ENCODE measurements at places on chromosomes 11 and 22.

- DNase-seq: no peak
These were observed 35.8 kb upstream of the RIC3 start for GRCh38 chr11:8204596-8204995.

- no peak for DNase-seq
These were observed 3.7 kb downstream of the TMEM123 start for GRCh38 chr11:102448869-102449224.

DNA sequence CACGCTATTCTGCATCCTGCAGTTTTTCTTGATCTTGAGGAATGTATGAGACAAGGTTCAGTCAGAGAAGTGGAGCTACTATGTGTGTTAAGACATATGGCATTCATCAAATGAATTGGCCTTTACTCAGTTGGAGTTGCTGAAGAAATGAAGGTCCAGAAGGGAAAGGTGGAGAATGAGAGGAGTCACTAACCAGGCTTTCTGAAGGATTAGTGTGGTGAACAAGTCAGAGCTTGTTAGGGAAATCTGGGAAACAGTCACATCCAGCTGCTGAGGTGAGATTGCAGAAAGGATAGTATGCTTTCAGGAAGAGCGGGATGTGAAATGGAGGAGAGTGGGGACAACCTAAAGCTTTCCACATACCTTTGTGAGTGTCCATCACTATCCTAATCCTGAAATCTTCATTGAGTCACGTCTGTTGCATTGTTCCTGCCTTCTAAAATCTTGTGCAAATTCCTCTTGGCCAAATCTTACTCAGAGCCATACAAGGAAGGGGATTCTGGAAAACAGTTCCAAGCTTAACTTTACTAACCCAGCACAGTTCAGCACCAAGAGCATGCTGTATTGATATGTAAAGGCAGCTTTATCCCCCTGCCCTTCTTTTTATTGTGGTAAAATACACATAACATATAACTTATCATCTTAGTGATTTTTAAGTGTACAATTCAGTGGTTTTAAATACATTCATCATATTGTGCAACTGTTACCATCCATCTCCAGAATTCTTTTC is 11.4 kb upstream of the PITPNB start:
- DNase-seq: no peak

GRCh38 chr11:119029340-119030028 is 1.2 kb downstream of the SLC37A4 start:
- no peak for DNase-seq

DNA sequence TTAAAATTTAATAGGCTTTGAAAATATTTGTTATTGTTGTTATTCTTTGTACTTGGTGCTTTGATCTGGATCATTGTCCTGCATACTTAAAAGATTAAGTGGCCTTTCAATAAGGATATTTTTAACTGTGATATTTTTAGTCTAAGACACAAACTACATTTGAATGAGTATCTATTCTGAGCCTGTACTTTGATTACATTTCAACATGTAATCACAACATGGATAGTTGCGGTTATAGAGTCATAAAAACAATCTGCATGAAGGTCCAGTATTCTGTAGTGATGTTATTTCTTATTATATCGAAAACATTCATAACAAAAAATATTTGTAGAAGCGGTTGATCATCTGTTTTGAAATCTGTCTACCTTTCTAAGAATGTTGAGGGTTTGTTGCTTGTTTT is 58.6 kb downstream of the HIPK3 start:
- no peak for DNase-seq

- no peak for DNase-seq
These were observed 2.4 kb downstream of the FUT4 start for GRCh38 chr11:94546162-94546470.

GRCh38 chr11:93622043-93622442 is 39.4 kb upstream of the CEP295 start:
- no peak for DNase-seq

GRCh38 chr11:8017071-8017470 is 29.9 kb downstream of the EIF3F start:
- DNase-seq: no peak

- DNase-seq: no peak
These were observed 101.0 kb upstream of the PARVA start for GRCh38 chr11:12276356-12276755.

DNA sequence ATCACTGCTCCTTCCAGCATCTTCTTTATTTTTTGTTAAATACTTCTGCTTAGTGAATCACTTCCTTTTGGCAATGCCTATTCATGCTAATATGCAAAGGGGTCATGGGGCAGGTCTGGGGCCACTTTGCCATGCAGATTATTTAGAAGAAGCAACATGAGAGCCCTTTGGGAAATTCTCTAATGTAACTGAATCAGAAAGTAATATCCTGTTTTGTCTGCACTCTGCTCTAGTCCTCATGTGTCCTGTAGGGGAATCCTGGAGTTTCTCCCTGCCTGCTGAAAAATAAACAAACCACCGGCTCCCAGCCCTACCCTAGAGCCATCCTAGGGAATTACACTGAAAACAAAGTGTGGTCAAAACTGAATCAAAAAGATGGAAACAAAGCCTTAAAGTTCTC is 176.5 kb upstream of the POU2AF2 start:
- no peak for DNase-seq

- DNase-seq: peak; percentile 29
These were observed 26.3 kb upstream of the ALDH3B2 start for GRCh38 chr11:67700548-67701262.

- DNase-seq: peak; percentile 61
These were observed 451 bp upstream of the HDHD5 start for GRCh38 chr22:17159504-17159951.

DNA sequence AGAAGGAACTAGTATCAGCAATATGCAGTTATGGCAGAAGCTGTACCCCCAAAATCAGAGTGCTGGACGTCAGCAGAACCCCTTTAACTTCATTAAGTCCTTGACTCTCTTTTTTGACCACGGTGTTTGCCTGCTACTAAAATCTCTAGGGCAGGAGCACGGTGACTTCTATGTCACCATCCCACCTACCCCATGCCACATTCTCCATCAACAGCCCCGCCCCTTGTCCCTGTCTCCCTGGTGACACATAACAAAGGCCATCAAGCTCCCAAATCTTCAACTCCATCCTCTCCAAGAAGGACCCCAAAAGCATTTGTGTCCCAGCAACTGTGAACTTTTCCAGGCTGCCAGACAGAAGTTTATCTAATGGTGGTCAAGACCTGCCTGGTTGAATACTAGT is 894 bp downstream of the ADA2 start:
- no peak for DNase-seq

DNA sequence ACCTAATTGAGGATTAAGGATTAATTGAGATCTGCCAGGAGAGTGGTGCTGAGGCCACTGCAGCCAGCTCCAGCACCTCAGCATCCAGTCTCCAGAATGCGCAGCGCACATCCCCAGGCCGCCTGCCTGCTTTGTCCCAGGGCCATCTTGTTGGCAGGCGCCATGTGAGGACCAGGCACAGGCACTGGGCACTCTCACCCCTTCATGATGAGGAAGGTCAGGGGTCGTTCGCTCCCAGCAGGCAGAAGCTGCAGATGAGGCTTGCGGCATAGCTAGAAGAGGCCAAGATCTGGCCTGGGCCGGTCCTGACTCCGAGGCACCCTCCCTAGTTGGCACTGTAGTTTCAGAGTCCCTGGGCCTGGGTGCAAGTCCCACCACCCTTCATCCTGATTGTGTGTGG is 6.4 kb downstream of the CABP2 start:
- DNase-seq: no peak

DNA sequence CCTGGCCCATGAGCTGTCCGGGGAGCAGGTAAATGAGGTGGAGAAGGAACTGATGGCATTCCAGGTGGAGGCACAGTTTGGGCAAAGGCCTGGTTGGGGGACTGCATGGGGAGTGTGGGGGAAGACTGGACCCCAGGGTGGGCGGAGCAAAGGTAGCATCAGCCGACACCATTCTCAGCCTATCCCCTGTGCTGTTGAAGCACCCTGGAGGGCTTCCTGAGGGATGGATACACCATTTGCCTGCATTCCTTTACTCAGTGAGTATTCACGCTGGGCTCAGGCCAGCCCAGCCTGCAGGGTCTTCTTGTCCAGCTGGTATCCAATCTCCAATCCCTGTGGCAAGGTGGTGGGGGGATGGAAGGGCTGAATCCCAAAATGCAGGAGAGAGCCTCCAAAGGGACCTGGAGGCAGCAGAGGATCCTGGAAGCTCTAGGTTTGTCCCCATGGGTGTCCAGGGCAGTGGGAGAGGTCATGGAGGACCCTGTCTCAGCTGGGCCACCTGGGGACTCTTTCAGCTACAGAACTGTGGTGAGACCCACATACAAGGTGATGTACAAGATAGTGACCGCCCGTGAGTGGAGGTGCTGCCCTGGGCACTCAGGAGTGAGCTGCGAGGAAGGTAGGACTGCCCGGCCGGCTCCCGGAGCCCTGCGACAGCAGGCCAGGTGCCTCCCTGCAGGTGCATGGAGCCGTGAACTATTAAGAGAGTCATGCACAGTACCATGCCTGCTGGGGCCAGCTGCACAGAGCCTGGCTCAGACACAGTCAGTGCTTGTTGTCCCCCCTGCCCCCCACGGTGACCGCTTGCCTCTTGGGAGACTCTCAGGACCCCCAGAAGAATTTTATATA is 9.5 kb downstream of the EMID1 start:
- DNase-seq: no peak

- peak; percentile 41 for DNase-seq
These were observed 72.0 kb downstream of the SYN3 start for GRCh38 chr22:32985899-32986765.

DNA sequence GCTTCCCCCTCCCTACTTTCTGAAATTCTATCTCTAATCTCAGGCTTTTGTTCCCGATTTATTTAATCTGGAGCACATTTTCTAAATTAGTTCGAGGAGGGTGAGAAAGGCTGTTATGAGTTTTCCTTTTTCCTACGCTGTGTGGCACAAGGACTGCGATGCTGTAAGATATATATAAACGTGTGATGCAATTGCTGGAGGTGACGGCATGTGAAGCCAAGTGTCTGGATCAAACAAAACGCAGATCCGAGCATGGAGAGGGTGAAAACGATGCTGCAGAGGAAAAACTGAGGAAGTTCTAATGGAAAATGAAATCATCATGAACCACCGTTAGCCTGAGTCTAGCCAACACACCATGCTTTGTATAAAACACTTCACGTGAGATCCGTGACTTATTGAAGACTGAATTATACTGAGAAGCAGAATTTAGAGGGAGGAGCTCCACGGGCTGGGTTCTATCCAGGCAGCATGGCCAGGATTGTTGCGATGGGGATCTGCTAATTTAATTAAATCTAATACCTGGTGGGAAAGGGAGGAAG is 4.4 kb downstream of the PKNOX2 start:
- DNase-seq: no peak

DNA sequence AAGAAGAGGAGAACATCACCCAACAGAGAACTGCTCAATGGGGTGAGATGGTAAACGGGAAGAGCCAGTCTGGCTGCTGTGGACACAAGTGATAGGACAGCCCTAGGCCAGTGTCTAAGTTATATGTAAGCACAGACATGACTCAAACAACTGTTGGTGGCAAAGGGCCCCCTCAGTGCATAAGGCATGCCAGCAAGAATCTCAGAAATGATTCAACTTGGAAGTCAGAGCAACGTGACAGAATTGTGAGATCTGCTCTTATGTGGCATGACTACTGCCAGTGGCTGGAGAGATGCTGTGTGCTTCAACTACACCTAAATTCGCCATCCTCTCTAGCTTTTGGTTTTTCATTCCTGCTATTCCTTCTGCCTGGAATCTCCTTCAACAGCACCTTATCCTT is 7.4 kb downstream of the SLN start:
- DNase-seq: no peak

DNA sequence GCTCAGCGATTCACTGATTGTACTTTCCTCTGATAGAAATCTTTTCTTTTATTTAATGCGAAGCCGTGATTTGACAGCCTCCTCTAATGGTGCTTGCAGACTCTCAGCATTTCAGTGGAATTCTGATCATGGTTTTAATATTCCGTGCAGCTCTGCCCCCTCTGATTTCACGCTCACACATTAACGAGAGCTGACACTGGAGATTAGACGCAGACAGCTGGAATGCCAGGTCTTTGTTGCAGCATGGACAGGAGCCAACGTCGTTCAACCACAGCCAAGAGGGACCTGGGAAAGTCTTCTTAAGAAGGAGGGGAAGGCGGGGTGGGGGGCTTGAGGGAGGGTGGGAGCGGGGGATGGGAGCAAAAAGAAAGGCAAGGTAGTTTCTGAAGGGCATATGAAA is 186.4 kb downstream of the BLID start:
- DNase-seq: peak; percentile 30

GRCh38 chr11:19499026-19499669 is 213.5 kb upstream of the NAV2 start:
- DNase-seq: peak; percentile 55

All from NCI-H2227 treated with DMSO at 0.1 percent for 48 hours (cell line).